Natural killer cell (primary cell): ENCODE measurements at places on chromosomes 5 and 9. TPM values are rescaled to one million over a fixed set of nuclear protein-coding genes. Genes with fewer than 3 reads are reported as not detected.

Gene ADGRV1
- total RNA-seq: 0.50 TPM

Gene RGS14
- 87.0 TPM for total RNA-seq

Gene PHYHD1
- 5.4 TPM for total RNA-seq

Gene FBXL7
- not detected for total RNA-seq

Gene SH2D3C
- total RNA-seq: 86.8 TPM

Gene ZDHHC11B
- total RNA-seq: 7.3 TPM

Gene SOX30
- total RNA-seq: not detected

Gene BTNL3
- total RNA-seq: not detected

Gene TMED7
- 40.6 TPM for total RNA-seq

Gene FXN
- total RNA-seq: 11.5 TPM

Gene GPR150
- 0.63 TPM for total RNA-seq

Gene SLC45A2
- not detected for total RNA-seq

Gene PCDHGB4
- 0.31 TPM for total RNA-seq

Gene PCDHB2
- not detected for total RNA-seq

Gene SPINK7
- not detected for total RNA-seq

Gene CDH10
- total RNA-seq: not detected

Gene TAF11L10
- total RNA-seq: not detected

Gene BHMT2
- not detected for total RNA-seq
